Epithelial cell of proximal tubule (primary cell): ENCODE measurements at places on chromosomes 5 and 9.

DNA sequence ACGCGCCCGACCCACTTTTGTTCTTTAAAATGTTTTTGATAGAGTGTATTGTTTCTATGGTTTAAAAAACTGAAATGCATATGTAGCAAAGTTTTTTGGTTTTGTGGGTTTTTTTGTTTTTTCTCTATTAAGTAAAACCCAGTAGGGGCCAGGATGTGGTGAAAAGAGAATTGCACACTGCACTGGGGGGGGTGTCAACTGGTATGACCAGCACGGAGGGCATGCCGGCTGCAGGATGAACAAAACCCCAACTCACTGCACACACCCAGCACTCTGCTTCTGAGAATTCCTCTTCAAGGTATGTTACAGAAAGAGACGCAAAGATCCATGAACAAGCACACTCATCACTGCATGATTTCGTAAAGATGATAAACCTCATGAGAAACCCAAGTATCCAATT lies 75.0 kb downstream of the STK10 start:
- no peak for DNase-seq

DNA sequence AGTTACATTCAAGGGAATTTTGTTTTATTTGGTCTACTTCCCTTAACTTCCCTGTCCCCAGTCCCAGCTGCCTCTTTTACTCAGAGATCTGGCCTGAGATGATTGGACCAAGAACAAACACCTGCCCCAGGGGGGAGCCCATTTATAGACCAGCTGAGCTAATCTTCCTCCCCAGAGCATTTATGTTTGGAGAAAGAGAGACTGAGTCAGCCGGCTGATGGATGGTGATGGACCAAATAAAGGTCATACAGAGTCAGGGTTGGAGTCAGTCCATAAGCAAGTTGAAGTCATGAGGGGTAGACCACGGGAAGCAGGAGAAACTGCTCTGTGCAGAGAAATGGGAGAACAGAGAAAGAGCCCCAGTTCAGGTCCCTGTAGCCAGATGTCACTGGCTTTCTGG lies 77.7 kb downstream of the TMEM174 start:
- no peak for DNase-seq

- no peak for DNase-seq
Measured at GRCh38 chr5:168266016-168266415, 25.4 kb upstream of the WWC1 start.

- no peak for DNase-seq
Measured at GRCh38 chr5:177526791-177527190, 10.0 kb upstream of the DDX41 start.

- peak; percentile 74 for DNase-seq
Measured at GRCh38 chr9:76835571-76836283, 70.2 kb downstream of the PRUNE2 start.
